ENCODE measurements at places on chromosomes 3 and 15. TPM values are rescaled to one million over a fixed set of nuclear protein-coding genes. Genes with fewer than 3 reads are reported as not detected.

Gene GALNT15
- total RNA-seq = 0.18 TPM

Gene IGDCC3
- 49.2 TPM for total RNA-seq

Gene GATA2
- total RNA-seq = 1.5 TPM

DNA sequence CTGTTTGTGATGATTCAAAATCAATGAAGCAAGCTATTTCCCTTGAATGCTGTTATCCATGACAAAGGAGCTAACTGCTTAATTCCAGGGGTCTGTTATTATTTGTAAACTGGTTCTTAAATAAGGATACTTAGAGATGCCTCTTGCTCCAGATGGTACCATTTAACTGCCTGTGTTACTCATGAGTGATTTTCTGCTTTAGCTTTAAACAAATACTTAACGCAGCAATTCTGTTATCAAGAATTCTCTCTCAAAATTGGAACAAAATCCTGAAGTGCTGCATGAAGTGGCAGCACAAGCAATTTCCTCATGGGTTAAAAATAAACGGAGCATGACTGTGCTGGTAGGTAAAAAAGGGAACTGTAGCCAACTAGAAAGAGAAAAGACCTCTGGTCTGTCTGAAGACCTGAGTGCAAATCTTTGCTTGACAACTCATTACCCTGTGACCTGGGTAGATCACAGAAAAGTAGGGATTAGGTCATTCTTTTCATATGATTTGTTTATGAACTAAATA lies 62.5 kb upstream of the GBE1 start:
- DNase-seq = no peak

GRCh38 chr3:109132801-109133473 lies 3.6 kb upstream of the C3orf85 start:
- DNase-seq = no peak

Gene SH2D7
- not detected for total RNA-seq

- DNase-seq = no peak
Measured at GRCh38 chr3:12797892-12798558, 1.5 kb downstream of the CAND2 start.

DNA sequence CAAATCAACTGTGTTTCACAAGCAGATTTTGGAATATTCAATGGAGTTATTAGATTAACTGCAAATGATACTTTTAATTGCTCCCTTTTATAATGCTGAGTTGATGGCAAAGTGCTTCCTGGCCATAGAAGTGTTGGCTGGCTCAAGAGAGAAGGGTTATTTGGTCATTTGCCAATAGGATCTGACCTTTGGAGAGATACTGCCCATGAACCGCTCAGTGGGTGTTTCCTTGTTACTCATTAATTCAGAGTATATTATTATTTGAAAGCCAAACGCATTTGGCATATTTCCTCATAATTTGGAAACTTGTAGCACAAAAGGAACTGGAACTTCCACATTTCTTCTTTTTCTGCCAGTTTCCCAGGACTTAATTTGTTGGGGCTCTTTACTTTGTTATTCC lies 234.7 kb downstream of the CDIN1 start:
- no peak for DNase-seq

Gene SLC22A14
- not detected for total RNA-seq

Gene RASGRP1
- total RNA-seq = 2.7 TPM

- no peak for DNase-seq
Measured at GRCh38 chr15:79721256-79721655, 175.6 kb downstream of the MTHFS start.

- DNase-seq = no peak
Measured at GRCh38 chr3:40971191-40972168, 227.8 kb upstream of the CTNNB1 start.

DNA sequence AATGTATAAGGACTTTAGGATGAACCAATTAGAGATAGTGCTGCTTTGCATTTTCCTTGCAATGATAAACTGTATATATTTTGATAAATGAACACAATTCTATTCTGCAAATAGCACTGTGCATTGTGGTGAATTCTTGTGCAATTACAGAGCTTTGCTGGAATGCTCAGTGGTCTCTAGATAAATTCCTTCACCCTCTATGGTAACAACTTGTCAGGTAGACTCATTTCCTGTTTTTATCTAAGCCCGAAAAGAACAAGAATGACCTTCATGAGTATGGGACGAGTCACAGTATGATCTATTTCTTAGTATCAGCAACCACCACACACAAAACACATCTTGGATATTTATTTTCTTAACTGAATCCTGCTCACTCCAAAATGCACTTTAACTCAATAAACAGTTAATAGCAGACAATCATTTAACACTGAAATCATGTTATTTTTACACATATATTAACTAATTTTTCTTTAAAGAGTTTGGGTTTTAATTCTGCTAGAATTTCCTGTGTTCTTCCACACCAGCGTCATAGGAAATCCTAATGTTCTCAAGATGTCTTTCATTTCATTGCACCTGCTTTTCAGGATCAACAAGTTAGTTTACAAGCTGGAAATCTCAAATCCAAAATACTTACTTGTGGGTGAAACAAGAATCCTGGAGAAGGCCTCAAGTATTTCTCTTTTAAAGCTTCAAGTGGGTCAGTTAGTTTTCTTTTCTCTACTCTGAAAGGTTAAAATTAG lies 551.2 kb downstream of the MECOM start:
- no peak for DNase-seq

DNA sequence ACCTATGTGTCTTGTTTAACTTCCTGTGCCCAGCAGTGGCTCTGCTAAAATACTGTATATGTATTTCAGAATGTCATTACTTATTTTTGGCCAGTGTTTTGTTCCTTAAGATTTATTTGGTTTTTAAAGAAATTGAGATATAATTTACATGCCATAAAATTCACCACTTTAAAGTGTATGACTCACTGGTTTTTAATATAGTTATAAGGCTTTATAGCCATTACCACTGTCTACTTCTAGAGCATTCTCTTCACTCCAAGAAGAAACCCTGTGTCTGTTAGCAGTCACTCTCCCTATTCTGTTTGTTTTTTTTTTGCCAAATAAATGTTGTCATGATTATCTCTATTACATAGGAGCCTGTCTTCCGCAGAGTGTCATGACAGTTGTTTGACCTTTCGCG lies 25.8 kb downstream of the PPM1L start:
- no peak for DNase-seq

Gene COL7A1
- total RNA-seq = 16.1 TPM

GRCh38 chr3:37712918-37713817 lies 148.5 kb upstream of the CTDSPL start:
- DNase-seq = no peak

Gene GPR149
- total RNA-seq = 0.09 TPM

DNA sequence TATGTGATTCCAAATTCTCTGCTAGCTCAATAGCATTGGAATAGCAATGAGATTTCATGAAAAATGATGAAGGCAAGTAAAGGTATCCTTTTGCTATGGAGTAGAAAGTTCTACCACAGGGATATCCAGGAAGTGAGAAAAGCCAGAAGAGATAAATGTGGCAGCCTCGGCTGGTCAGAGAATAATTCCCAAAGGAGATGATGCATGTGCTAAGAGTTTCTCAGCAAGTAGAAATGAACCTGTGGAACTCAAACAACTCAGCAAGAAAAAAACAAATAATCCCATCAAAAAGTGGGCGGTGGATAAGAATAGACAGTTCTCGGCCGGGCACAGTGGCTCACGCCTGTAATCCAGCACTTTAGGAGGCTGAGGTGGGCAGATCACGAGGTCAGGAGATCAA lies 38.2 kb downstream of the ALS2CL start:
- no peak for DNase-seq

DNA sequence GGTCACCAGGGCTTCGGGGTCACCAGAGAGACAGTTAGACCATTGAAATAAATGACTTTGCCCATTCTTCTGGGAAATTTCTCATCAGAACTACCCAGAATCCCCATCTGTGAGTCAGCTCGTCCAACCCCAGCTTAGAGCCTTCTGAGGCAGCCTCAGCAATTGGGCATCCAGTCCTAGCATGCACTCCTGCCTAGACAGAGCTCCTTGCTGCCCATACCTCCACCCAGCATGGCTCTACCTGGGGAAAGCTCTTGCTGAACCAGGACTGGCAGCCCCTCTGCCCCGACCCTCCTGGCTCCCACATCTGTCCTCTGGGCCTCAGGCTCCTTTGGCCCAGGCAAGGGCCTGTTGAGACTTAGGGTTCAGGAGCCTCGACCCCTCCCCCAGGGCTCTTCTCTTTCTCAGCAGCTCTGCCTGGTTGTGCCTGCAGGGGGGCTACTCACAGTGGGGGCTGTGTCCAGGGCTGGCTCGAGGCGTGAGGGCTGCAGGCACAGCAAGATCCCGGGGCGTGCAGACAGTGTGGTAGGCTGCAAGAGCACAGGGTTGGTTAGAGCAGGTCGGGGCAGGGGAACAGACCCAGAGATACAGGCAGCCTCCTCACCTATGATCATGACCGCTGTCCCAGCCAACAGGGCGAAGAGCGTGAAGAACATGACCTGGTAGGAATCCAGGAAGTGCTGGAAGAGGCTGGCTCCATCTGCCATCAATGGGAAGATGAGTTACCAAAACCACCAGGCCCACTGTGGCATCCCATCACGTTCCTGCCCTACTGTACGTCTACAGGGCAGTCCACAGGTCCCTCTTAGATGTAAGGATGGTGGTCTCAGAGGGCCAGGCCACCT lies 101.3 kb downstream of the NUP210 start:
- DNase-seq = no peak

DNA sequence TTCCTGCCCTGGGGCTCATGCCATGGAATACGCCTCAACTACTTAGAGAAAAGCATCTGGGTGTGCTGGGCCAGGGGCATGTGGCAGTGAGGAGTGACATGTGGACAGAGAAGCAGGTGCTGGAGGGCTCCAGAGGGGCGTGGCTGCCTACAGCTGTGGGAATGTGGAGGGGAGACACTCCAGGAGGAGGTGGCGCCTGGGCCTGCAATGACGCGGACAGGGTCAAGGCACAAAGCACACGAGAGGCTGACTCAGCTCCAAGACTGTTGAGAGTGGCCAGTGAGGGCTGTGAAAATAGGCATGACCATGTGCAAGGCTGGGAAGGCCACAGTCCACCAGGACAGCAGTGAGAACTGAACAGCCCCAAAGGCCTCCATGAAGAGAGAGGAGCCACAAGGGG lies 48.5 kb downstream of the PTH1R start:
- no peak for DNase-seq

DNA sequence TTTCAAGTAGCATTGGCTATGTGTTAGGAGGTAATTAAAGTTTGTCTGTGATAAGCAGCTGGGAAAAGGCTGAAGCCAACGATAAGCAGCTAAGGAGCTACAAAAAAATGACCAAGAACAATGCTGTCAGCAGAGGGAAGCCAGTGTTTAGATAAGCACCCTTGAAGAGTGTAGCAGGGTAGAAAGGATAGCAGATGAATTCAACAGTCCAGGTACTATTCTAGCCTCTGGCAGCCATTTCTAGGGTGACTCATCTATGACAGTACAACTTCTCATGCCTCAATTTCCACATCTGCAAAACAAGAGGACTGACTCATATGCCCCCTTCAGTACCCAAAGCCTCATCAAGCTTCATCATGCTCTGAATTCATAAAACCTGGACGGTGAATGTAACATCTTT lies 617.6 kb upstream of the UBE2E2 start:
- DNase-seq = no peak

- peak; percentile 63 for DNase-seq
Measured at GRCh38 chr3:4979428-4980228, at the start of gene BHLHE40. TSS of gene BHLHE40 (plus strand) at chr3:4979437. CDS start at chr3:4979719, 282 bp downstream.

GRCh38 chr3:150141790-150142326 lies 171.2 kb upstream of the PFN2 start:
- DNase-seq = no peak

DNA sequence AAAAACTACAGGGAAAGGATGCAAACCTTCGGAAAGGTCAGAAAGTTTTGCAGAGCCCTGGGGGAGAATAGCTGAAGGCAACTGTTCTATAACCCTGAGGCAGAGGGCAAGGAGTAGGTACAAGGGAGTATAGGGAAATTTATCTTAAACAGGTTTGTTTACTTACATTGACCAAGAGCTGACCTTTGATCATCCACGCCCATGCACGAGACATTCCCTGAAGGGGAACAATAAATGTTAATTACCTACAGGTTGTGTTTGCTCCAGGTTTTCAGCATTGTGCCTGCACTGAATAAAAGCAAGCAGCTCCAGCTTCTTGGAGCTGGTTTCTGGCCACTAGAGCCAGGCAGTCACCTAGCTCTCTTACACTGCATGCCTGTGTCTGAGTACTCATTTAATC lies 524.5 kb upstream of the TGFBR2 start:
- DNase-seq = no peak

DNA sequence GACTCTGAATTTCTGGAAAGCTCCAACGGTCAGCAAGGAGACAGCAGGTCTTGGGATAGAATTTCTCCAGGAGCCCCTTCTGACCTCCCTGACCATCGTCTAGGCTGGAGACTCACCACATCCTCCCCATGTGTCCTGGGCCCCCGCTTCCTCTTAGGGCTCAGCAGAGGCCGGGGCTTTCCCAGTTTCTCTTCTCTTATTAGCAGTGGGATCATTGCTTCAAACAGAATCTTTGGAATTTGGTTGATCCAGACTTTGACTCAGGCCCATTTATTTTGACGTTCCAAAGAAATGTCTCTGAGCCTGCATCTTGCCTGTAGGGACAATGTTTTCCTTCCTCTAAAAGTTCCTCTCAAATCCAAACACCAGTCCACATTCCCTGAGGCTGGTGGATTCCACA lies 38.4 kb upstream of the SLC6A6 start:
- DNase-seq = no peak

DNA sequence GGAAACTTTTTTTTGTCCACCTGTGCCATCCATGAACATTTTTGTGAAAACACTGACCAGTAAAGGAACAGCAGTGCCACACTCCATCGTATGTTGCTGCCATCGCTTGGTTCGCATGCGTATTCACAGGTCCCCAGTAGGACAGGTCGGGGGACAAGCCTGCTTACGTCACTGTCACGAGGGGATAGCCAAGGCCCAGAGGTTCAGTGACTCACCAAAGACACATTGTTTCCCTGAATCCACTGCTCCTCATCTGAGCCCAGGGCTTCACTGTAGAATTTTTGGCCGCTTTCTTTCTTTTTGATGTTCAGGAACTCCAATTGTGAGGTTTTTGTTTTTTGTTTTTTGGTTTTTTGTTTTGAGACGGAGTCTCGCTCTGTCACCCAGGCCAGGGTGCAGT lies 5.9 kb downstream of the ADPRH start:
- no peak for DNase-seq

GRCh38 chr3:22241110-22241509 lies 490.1 kb upstream of the ZNF385D start:
- no peak for DNase-seq

GRCh38 chr3:16103472-16103871 lies 71.0 kb upstream of the GALNT15 start:
- DNase-seq = no peak

DNA sequence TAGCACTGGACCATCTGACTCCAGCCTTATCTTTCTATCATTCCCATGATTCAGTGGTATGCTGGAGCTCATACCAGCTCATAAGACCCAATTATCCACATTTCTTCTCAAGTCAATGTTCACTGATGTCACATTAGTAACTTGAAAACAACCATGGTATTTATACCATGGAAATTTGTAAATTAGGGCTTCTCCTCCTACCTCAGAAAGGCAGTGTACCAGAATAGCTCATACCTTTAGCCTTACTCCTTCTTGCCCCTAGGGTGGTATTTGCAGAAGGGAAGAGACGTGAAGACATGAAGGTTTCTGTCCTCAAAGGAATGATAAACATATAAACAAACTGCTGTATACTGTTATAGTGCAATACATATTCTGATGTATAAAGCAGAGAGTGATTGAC lies 114.2 kb downstream of the NEK11 start:
- no peak for DNase-seq
